ENCODE measurements at places on chromosomes 3 and 15.
A peak's percentile ranks its signal among the peaks of the same experiment; 100 is the strongest.

- peak; percentile 79 for DNase-seq
These were observed 54.8 kb downstream of the MESD start for GRCh38 chr15:80934761-80935221.

- peak; percentile 71 for DNase-seq
These were observed 768 bp downstream of the UBXN7 start for GRCh38 chr3:196431181-196432136.

- DNase-seq: peak; percentile 85
These were observed 1.9 kb upstream of the ARL6IP5 start for GRCh38 chr3:69082805-69083204.

GRCh38 chr3:43224405-43225073, 61.8 kb upstream of the SNRK start:
- DNase-seq: no peak

DNA sequence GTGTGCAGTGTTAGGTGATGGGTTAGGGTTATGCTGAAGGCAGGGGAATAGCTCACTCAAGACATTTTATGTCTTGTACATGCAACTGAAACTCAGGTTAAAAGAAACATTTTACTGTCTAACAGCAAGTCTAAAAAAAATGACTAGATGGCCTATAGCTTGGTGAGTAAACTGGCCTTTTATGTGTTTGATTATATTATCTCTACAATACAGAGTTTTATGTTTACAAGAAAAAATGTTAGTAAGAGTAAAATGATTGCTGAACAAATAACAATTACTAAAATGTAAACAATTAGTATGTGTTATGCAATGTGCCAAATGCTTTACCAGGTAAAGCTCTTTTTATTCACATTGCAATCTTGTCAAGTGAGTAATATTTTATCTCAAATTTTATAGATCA, 1039.6 kb downstream of the ROBO2 start:
- no peak for DNase-seq

DNA sequence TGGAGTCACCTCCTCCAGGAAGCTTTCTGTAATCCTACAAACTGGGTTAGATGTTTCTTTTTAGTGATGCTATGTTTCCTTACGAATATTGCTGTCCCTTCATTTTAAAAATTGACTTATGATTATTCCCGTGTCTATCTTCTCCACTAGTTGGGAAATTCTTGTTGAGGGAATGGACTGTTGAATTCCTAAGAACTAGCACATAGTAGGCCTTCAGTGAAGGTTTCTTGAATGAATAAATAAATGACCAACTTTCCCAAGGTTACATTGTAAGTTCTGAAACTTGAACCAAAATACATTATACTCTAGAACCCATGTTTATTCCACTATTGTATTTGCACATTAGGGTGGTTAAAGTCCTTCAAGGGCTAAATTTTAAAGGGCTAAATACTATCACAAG, 812 bp upstream of the IL20RB start:
- DNase-seq: no peak

GRCh38 chr3:77475507-77475906, 435.6 kb downstream of the ROBO2 start:
- DNase-seq: no peak

DNA sequence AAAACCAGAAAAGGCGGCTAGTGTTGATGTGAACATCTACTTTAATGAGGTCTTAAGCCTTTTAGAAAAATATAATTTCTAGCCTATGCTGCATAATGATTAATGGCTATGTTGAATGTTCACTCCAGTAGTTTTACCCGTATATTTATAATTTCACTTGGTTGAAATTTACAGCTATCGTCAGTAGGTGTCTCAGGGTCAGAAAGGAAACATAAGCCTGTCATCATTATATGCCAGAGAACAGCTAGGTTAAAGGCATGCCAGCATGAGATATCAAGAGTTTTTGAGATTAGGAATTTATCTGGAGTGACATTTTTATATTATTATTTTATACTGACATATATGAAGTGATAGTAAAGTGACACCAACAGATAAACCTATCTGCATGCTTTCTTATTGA, 904.1 kb downstream of the OTOL1 start:
- DNase-seq: no peak

DNA sequence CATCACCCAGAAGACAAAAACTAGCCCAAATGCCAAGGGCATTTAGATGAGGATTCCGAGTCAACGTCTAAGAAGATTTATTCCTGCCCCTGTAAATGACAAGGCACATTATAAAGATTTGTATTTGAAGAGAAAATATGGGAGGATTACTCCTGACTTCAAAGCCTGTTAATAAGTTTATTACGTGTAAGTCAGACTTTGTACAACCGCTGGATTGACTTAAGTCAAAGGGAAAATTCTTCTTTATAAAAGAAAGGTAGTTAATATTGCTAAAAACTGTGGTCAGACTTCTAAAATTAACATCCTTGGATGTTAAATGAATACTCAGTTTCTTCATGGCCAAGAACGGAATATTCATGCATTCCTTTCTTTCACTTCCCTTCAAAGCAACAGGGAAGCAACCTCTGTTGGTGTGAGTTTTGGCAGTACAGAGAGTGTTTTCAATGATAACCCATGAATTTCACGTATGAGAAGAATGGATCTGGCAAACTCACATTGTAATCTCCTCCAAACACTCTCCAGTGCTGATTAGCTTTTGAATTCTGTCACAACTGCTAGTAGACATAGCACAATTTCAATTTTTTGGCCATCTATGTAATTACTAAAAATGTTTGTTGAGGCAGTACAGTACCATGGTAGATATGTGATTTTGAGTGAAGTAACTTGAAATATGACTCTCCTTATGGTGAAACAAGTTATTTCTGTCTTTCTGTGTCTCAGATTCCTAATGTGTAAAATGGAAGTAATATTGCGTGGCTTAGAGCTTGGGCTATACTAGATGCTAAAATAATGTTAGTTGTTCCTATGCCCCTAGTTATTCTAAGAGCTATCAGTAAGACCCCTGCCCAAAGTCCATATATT, 62.0 kb downstream of the PLD1 start:
- DNase-seq: peak; percentile 21

DNA sequence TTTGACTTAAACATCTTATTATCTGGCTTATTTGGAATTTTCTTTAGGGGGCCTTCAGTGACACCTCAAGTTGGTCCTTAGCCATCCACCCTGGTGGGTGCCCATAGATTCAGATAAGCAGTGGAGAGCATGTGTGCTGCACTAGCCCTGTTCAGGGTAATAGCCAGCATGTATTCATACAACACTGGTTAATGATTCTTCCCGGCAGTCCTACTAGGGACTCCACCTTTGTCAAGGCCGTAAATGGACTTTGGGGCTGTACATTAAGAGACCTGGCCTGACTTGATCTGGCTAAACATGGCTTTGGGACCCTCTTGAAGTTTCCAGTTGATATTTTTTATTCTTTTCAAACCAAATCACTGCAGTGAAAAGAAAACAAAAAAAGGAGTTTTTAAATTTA, 125.8 kb downstream of the PTPRG start:
- no peak for DNase-seq

- no peak for DNase-seq
These were observed 27.0 kb upstream of the KCTD6 start for GRCh38 chr3:58464866-58465265.
